Hypothalamus (tissue), 51 donors: ENCODE measurements at places on chromosomes 3 and 15.

- no peak for DNase-seq
Observed at GRCh38 chr3:87219611-87220010, 7.5 kb upstream of the CHMP2B start.

DNA sequence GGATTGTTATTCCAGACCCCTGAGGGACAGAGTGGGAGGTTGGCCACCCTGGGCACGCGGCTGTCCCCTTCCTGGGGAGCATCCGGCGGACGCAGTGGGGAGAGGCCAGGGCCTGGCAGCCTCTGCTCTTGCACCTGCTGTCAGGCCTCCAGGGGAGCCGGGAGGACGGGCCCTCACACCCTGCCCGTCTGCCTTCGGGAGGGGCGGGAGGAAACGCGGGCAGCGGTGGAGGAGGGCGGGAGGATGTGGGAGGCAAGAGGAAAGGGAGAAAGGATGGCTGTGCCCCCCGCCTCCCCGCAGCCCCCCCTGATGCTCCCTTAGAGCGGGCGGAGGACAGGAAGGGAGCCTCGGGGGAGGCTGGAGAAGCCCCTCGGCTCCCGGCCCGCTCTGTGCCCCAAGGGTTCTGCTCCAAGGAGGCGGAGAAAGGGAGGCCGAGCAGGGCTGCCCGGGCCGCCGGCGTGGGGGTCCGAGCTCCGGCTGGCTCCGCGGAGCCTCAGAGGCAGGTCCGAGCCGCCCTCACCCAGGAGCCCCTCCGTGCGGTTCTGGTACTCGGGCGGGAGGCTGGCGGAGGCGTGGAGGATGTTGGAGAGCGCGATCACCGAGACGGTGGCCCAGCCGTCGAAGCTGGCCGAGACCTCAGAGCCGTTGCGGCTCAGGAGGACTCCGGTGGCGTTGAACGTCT, 40.9 kb downstream of the MUC20 start:
- DNase-seq, result no peak

DNA sequence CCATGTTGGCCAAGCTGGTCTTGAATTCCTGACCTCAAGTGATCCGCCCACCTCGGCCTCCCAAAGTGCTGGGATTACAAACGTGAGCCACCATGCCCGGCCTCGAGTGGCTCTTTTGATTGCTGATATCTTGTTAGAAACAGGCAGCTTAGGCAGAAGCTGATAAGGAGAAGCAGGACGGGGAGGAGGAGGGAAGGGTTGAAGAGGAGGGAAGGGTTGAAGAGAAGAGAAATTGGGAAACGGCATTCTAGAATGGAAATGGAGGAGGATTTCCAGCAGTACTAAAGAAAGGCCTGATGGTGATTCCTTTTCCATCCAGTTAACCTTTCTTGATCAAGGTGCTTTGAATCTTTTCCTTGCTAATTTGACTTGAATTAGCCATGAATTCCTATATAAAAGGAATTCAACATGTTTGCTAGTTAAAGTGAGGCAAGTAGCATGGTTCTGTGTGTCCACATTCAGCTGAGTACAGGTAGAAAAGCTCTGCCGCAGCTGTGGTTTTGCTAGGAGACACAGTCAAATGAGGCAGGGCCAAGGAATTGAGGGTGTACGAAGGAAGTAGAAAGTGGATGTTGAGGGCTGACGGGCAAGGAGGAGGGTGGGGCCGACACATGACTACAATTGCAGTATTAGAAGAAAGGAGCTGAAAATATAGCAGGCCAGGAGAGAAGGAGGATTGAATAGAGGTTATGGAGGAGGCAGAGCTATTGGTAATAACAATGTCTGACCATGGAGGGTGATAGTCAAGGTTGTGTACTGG, 27.2 kb upstream of the ATP1B3 start:
- no peak for DNase-seq

DNA sequence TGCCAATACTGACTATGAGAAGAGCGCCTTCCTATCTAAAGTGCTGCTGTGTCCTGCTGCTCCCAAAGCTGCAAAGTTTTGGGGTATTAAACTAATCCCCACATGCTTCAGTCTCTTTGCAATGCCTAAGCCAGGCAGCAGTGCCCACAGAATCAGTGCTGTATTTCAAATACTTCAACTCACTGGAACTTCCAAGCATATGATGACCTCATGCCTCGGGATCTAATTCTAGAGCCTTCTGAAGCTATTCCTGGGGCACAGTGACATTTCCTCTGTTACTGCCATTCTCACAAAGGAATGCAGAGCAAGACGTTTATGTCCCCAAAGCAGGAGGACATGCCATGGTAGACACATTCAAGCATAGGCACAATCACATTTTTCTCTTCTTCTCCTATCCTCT, 78.5 kb downstream of the CD200 start:
- DNase-seq, result no peak

- DNase-seq, result no peak
Observed at GRCh38 chr15:80162059-80162554, 9.3 kb downstream of the FAH start.

GRCh38 chr3:37622999-37623883, 238.4 kb upstream of the CTDSPL start:
- DNase-seq, result no peak

DNA sequence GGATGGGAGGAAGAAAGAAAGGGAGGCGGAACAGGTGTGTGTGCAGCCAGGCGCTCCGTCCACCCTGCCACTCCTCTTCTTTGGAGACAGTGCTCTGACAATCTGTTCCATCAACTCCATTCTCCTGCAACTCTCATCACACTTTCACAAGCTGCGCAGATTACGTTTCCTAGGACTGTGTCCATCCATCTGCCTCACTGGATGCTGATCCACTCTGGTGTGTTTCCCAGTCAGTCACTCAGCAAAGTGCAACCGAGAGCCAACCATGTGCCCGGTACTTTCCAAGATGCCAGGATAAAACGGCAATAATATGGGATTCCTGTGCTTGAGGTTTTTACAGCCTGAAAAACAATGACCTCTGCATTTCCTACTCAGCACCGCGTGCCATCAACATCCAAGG, 59.6 kb downstream of the SLC12A8 start:
- DNase-seq, result no peak

GRCh38 chr3:51510996-51511395, 11.2 kb upstream of the DCAF1 start:
- no peak for DNase-seq

DNA sequence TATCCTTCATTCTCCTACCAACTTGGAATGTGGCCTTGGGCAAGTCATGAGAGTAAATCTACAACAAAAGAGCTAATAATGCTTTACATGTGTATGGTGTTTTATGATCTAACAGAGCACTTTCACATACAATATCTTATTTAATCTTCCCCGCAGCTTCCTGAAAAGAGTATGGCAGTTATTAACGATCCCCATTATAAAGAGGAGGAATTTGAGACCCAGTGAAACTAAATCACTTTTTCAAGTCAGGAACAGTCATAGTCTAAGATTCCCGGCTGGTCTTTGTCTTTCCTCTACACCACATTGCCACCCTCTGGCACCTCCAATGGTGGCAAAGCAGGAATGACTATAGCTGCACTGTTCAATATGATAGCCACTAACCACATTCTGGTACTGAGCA, 69.7 kb upstream of the CMSS1 start:
- DNase-seq, result no peak

DNA sequence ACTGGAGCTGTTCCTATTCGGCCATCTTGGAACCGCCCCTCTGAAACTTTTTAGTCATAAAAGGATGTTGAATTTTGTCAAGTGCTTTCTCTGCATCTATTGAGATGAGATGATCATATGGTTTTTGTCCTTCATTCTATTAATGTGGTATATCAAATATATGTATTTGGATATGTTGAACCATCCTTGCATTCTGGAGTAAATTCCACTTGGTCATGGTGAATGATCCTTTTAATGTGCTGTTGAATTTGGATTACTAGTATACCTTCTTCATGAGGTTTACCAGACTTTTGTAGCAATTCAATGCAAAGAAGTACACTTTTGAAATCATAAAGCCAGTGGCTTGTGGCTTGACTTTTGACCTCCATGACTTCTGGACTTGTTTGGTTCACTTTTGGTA, 33.4 kb upstream of the XRN1 start:
- DNase-seq, result no peak

DNA sequence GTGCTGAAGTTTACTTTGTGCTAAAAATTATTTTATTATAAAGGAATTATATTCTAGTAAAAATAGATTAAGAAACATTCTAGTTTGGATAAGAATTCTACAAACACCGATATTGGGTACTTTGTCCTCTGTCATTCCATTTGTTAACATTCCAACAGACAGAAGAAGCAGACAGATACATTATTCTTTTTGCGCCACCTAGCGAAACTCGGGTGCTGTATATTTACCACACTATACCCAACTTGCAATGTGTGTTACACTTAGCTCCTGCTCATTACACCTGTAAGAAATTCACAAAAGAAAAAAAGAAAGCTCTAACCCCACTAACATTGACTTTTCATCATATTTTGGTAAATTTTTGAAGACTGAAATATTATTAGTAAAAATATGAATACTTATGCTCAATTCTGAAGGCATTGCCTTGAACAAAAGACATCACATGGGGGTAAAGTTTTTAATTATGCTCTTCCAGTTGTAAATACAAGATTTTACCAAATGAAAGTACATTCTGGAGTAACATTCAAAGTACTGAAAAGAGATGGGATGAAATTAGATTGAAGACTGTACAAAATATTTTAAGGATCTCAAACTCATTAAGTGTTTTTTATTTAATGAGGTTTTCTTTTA, 136.5 kb upstream of the MLF1 start:
- no peak for DNase-seq

DNA sequence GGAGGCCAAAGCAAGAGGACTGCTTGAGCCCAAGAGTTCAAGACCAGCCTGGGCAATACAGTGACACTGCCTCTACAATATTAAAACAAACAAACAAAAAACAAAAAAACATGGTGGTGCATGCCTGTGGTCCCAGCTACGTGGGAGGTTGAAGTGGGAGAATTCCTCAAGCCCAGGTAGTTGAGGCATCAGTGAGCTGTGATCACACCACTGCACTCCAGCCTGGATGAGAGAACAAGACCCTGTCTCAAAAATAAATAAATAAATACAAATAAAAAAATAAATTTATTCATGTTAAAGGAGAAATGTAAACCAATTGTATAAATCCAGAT, 200.6 kb downstream of the BCHE start:
- DNase-seq, result no peak

GRCh38 chr15:81809543-81809942, 236.3 kb downstream of the MEX3B start:
- no peak for DNase-seq

DNA sequence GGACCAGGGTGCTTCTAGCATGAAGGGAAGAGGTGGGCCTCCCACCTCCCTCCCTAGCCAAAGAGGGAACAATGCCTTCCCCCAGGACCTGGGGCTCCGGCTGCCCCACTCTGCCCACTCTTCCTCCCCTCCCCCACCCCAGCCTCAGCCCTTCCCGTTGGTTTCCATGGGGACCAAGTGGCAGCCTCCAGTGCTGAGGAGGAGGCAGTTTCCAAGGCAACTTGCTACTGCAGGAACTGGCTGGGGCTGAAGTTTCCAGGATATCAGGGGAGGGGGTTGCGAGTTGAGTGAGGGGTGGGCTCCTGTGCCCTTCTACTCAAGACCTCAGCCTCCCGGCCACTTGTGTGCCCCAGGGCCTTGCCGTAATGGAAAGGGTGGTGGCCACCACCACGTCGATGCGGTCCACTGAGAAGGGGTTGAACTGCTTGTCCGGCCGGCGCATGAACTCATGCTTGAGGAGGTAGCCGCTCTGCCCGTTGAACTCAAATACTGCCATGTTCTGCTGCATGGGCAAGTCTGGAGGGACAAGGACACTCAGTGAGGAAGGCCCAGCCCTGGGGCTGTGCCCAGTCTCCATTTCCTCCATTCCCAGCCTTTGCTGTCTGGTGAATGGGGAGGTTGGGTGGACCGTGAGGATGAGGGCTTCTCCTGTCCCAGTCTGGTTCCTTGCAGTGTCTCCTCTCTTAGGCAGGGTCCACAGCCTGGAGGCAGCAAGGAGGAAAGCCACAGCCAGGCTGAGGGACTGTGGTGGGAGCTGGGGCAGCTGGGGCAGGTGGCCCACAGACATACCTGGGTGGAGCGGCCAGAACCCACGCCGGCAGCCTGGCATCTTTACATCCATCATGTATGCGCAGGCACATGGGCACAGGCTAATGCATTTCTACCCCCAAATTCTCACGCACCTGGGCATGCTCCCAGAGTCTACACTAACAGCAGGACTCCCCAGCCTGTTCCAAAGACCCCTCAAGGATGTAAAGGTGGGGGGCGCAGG, 11.3 kb upstream of the ANKRD63 start:
- no peak for DNase-seq

GRCh38 chr3:12734960-12735359, 24.1 kb downstream of the TMEM40 start:
- DNase-seq, result no peak

DNA sequence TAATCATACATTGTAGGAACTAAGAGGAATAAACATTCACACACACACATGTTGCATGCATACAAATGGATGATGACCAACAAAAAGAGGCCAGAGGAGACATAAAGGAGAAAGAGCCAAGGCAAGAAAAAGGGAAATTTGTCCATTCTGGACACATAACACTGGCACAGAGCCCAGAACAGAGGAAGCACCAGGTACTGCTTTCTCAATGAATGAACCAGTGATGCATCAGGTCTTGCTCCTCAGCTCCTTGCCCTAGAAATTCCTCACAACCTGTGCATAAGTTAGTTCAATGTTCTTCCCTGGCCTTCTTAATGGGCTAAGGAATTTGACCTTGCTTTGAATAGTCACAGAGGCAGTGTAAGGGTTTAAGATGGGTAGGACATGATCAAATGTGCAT, 270.3 kb downstream of the ERC2 start:
- no peak for DNase-seq

DNA sequence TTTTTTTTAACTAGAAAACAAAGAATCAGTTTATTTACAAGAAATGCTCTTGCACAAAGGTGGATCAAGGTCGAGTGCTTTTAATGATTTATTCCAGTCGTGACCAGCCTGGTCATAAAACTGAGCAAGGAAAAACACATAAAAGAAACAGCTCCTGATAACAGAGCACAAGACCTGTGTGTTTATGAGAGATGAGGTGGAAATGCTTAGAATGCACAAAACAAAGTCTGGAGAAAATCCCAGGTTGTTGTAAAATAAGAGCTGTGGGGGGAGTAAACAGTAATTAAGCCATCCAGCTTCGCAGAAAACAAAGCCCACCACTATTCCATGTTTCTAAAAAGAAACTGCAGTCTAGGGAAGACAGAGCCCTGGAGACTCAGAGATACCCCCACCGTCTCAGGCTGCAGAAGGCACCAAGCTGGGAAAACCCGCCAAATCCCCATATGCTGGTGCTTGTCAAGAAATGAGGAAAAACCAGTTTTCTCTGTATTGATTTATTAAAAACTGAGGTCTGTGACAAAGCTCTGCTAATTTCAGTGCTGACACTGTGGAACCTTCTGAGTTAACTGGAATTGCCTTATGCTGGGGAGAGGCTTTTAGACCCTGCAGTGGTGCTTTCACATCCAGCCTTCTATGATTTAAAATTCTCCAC, 139.3 kb downstream of the ADAMTS17 start:
- no peak for DNase-seq

GRCh38 chr3:44624749-44625480, at the start of gene ZNF197:
Gene ZNF197 (plus strand): TSS chr3:44625036. CDS start chr3:44629155, 4,119 bp downstream.
- peak; percentile 76 for DNase-seq

DNA sequence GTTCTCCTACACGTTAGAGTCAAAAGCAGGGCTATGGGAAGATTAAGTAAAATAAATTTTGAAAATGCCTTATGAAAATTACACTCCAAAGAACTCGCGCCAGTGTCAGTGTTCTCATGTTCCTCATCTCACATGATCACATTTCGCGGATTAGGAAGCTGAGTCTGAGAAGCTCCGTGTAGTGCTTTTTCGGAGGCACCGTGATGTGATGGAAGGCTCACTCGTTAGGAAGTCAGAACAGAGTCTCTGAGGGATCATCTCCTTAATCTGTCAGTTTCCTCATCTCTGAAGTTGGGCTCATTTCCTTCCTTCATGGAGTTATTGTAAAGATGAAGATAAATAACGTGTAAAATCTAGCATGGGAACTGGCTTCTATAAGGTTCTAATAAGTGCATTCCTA, 3.2 kb downstream of the ADIPOQ start:
- DNase-seq, result no peak
